ELR (cell line): ENCODE measurements at places on chromosomes 7 and 10.

- DNase-seq: peak; percentile 94
Observed at GRCh38 chr7:90594751-90595317, 1.3 kb upstream of the CDK14 start.

DNA sequence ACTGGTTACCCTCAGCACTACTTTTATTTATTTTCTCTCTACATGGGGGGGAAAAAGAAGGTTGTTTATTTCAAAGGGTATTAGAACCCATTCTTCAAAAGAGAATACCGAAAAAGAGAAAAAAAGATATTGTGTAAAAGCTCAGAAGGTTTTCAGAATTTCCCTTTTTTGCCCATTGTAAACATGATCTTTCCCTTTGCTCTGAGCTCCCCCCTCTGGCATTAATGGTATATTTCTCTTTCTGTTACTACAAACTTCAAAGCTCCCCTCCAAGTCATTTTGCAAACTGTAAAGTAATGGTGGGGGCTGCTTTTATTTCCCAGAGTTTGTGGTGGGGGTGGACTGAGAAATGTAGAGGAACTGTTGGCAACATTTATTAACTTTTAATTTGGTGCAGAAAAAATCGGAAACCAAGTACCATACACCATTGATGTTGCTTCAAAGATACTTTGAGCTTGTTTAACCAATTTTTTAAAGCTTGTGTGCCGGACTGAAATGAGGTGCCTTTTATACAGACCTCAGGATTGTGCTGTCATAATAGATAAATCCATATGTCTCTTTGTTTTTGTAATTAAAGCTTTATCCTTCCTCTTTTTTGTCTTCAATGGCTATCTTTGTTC lies 181.5 kb downstream of the EXOC4 start:
- peak; percentile 42 for DNase-seq

- no peak for DNase-seq
Observed at GRCh38 chr10:100942229-100942628, 27.1 kb upstream of the SEMA4G start.

- no peak for DNase-seq
Observed at GRCh38 chr10:42976351-42977031, 100.4 kb upstream of the RET start.

DNA sequence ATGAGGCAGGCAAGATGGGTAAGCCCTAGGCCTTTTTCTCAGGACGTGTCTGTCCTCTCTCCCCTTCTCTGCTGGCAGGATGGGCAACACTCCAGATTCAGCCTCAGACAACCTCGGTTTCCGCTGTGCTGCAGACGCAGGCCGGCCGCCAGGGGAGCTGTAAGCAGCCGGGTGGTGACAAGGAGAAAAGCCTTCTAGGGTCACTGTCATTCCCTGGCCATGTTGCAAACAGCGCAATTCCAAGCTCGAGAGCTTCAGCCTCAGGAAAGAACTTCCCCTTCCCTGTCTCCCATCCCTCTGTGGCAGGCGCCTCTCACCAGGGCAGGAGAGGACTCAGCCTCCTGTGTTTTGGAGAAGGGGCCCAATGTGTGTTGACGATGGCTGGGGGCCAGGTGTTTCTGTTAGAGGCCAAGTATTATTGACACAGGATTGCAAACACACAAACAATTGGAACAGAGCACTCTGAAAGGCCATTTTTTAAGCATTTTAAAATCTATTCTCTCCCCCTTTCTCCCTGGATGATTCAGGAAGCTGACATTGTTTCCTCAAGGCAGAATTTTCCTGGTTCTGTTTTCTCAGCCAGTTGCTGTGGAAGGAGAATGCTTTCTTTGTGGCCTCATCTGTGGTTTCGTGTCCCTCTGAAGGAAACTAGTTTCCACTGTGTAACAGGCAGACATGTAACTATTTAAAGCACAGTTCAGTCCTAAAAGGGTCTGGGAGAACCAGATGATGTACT lies 13.1 kb downstream of the PHKG1 start:
- DNase-seq: peak; percentile 39
